H1 (cell line): ENCODE measurements at places on chromosomes 2 and 18. TPM values are rescaled to one million over a fixed set of nuclear protein-coding genes. Genes with fewer than 3 reads are reported as not detected.

- peak; percentile 15 for DNase-seq
These were observed 34.1 kb upstream of the CTAGE1 start for GRCh38 chr18:22451796-22452195.

GRCh38 chr18:63290166-63290820, 29.3 kb downstream of the BCL2 start:
- DNase-seq, result no peak

Gene TRIM43
- total RNA-seq, result not detected in 2 replicates

Gene ACSL3
- total RNA-seq, result 94.0 and 98.1 TPM in 2 replicates

Gene MYL12B
- total RNA-seq, result 164 and 174 TPM in 2 replicates
